GM13977 (cell line): ENCODE measurements at places on chromosomes 6 and 20.

- no peak for DNase-seq
These were observed 118.8 kb downstream of the ADTRP start for GRCh38 chr6:11659757-11660156.

GRCh38 chr6:82211326-82211725, 36.2 kb downstream of the IBTK start:
- no peak for DNase-seq

DNA sequence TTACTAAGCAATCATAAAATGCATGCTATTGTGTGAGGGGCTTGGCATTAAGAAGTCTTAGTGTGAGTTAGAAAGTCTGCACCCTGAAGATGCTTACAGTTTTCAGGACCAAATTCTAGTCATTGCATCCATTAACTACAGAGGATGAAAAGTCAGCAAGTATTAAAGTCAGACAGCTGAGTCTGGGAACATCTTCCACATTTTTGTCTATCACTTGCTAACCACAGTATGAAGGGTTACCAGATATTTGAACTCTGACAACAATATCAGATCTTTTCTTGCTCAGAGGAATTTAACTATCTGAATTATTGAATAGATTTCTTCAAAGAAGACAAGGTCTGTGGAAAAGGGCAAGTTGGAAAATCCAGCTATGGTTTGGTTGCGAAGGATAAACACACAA, 264.4 kb downstream of the BTBD9 start:
- DNase-seq = no peak

DNA sequence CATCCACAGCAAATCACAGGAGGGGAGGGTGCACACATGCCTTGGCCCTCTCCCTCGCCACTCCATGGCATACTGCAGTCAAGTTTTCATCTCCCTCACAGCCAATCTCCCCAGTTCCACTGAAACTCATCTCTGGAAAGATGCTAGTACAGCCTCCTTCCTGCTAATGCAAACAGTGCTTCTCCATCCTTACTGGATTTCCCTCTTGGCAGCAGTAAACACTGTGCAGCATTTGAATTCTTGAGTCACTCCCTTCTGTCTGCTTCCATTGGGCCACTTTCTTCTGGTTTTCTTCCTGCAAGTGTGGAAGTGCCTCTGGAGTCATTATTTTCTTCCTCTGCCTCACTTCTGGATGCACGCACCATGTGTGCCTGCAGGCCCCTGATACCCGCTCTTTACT, 460.3 kb downstream of the QKI start:
- DNase-seq = no peak

- DNase-seq = peak; percentile 38
These were observed 156.6 kb downstream of the NFATC2 start for GRCh38 chr20:51385646-51386530.

DNA sequence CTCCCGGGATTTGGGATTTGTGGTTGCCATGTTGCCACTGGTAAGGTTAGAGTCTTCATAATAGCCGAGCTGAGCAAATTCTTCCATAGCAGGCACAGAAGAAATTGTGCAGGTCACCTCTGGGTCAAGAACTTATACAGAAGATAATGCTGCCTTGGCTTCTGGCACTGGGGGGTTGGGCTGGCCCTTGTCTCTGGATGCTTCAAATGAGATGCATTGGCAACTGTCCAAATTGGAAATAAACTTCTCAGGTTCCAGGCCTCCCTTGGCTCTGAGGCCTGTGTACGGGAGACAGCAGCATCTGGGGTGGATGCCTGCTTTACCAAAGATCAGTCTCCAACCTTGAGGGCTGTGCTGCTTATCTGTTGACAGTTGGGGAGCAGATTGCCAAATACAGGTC, 26.2 kb downstream of the MYO6 start:
- DNase-seq = no peak

DNA sequence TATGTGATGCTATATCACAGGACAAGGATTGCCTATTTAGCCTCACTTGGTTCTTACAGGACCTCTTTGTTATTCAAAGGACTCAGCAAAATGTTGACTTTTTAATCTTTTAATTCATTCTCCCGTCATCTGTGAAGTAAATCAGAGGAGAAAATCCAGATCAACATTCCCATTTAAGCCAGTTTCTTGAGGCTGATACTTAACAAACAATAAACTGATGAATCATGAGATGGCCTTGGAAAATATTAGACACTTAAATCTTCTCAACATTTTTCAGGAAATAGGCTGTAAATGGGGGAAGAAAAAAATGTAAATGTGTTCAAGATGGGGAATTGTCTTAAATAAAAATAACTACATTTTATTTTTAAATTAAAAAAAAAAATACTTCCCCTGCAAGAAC, 55.9 kb upstream of the UBR2 start:
- DNase-seq = no peak

- no peak for DNase-seq
These were observed 15.0 kb downstream of the CPNE5 start for GRCh38 chr6:36824253-36824652.

- DNase-seq = no peak
These were observed 172.8 kb upstream of the CITED2 start for GRCh38 chr6:139547122-139547776.

DNA sequence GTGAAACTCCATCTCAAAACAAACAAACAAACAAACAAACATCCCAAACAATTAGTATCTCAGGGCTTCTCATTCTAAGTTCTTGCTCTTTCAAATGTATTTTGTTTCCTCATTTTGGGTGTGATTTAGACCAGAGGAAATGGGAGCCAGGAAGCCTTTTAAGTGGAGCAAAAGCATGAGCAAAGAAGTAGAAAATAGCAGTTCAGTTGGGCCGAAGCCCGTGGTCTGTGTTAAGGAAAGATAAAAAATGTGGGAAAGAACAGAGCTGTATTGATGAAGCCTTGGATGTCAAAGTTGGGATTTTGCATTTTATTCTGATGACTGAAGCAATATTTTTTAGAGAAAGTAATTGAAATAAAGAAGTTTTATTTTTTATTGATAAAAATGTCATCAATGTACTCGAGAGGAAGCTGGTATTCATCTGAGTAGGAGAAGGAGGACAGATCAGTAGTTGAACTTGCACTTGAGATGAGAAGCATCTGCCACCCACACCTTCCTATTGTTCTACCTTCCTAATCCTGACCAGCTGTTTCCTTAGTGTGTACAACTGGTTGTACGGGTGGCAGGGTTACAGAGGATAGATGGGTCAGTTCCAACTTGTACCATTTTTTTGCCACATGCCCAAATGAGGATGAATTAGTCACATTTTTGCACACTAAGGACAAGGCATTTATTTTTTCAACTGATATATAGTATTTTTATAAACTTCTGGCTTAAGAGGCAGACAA, 56.1 kb downstream of the KIAA0408 start:
- DNase-seq = no peak

- no peak for DNase-seq
These were observed 106.7 kb upstream of the PLEKHG1 start for GRCh38 chr6:150492941-150493340.

GRCh38 chr6:113361014-113361645, 496.0 kb upstream of the MARCKS start:
- DNase-seq = no peak

GRCh38 chr20:48717095-48717672, 110.6 kb downstream of the PREX1 start:
- DNase-seq = no peak

GRCh38 chr20:57500235-57500634, 24.7 kb downstream of the CTCFL start:
- DNase-seq = no peak

- DNase-seq = no peak
These were observed 32.9 kb downstream of the GCM1 start for GRCh38 chr6:53115741-53116140.

GRCh38 chr6:111329882-111330633, 153.0 kb downstream of the REV3L start:
- DNase-seq = peak; percentile 19

GRCh38 chr6:4668271-4669179, 107.7 kb upstream of the CDYL start:
- no peak for DNase-seq

DNA sequence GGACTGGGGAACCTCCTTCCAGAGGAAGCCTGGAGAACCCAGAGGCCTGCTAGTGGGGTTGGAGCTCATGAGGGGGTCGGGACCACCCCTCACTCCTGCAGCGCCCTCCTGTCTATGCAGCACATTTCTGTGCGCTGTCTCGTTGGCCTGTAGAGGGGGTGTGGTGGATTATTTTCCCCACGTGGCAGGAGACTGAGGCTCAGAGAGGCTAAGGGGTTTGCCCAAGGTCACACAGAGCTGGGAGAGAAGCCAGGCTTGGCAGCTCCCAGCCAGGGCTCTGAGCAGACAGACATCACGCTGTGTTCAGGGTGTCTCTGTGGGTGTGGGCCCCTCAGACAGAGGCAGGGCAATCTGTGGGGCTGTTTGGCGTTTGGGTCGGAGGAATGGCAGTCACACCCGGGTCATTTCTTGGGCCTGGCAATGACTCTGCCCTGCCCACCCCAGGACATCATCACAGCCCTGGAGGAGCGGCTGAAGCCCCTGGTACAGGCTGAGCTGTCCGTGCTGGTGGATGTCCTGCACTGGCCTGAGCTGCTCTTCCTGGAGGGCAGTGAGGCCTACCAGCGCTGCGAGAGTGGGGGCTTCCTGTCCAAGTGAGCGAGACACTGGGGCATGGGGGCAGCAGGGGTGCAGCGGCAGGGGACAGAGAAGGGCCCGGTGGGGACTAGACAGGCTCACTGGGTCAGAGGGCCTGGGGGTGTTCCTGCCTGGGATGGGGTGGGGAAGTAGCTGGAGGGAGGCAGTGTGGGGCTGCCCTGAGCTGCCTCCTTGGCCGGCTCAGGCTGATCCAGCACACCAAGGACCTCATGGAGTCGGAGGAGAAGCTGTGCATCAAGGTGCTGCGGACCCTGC, 27.7 kb downstream of the UQCC2 start:
- no peak for DNase-seq

DNA sequence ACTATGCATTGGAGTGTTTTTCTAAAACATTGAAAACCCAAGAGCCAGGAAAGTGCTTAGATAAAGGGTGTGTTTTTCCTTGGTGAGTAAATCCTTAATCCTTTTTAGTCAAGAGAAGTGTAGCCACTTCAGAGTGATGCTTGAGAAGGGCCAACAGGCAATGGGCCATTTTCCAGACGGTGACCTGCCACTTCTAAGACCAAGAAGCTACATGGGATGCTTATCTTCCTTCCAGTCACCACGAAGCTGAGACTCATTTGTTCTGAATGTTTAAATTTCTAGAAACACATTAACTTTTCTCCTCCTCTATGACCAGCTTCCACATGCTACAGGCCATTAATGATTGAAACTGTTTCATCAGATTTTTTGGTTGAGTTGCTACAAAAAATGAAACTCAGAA, 34.4 kb upstream of the NHSL1 start:
- DNase-seq = no peak

GRCh38 chr20:57586370-57586793, 25.5 kb downstream of the PCK1 start:
- DNase-seq = no peak

DNA sequence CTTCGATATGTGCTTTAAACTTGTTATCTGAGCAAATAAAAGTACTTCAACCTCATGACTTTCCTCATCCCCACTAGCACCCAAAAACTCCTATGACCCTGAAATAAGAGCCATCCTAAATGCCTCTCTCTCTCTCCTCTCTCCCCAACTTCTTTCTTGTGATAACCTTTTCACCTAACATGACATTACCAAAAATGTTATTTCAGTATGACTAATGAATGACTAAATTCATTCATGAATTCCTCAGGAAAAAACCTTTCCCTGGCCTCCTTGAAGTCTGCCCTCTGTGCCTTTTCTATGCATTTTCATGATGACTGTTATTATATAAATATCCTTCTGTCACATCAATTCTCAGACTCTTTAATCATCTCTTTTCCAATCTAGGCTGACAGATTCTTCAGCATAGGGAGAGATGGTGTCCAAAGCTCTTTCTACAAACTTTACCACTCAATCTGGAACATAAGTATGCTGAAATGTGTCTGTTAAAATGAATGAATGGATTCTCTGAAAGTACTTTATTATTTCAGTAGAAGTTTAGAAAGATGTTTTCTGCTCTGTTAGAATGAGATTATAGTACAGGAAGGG, 114.3 kb upstream of the GGTLC1 start:
- DNase-seq = no peak

- DNase-seq = no peak
These were observed 40.5 kb downstream of the SNAP25 start for GRCh38 chr20:10259166-10259565.

- no peak for DNase-seq
These were observed 70.4 kb downstream of the TSHZ2 start for GRCh38 chr20:53042521-53042920.

- no peak for DNase-seq
These were observed 209.3 kb downstream of the ALDH8A1 start for GRCh38 chr6:134740473-134741199.

- DNase-seq = no peak
These were observed 102.3 kb downstream of the DLL1 start for GRCh38 chr6:170188571-170189001.

DNA sequence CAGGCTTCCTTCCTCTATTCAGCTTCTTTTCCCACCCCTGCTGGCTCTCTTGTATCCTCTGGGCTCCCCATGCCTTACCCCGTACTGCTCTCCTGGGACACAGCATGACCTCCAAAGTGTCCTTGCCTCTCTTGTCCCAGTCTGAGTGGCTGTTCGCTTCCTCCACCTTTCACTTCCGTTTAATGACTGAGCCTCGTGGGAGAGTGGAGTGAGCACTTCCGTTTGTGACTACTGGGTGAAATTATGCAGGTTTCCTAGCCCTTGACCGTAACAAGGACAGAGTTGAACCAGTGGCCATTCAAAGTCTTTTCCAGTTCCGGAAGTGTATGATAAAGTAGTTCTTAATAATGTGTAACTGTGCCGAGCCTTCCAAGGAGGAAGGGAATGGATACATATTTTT, 109.2 kb downstream of the ARID1B start:
- DNase-seq = peak; percentile 41

- DNase-seq = no peak
These were observed 11.7 kb downstream of the FIG4 start for GRCh38 chr6:109702791-109703190.
